Stimulated activated CD8-positive, alpha-beta memory T cell treated with anti-CD3 and anti-CD28 coated beads, Interleukin-4, amount 100 ng/mL, for 1 hour (primary cell): ENCODE measurements at places on chromosomes 13 and 19.

- DNase-seq, result peak; percentile 80
Observed at GRCh38 chr19:18007917-18008673, at the start of gene ARRDC2. ARRDC2 (plus strand) TSS chr19:18008170; CDS start chr19:18008311, 141 bp downstream.

DNA sequence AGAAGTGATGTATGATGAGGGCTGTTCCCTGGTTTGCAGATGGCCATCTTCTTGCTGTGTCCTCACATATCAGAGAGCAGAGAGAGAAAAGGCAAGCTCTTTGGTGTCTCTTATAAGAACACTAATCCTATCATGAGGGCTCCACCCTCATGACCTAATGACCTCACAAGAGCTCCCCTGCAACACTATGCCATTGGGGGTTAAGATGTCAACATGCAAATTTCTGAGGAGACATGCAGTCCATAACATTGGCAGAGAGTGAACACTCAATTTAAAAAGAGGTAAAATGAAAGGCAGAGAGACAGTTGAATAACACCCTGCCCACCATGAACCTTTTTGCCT lies 10.9 kb downstream of the FAM187B start:
- no peak for DNase-seq

- DNase-seq, result no peak
Observed at GRCh38 chr13:92901739-92902138, 324.9 kb upstream of the GPC6 start.

- no peak for DNase-seq
Observed at GRCh38 chr13:112670864-112671263, 19.0 kb upstream of the ATP11A start.

GRCh38 chr19:8305798-8306197 lies 2.4 kb downstream of the CD320 start:
- no peak for DNase-seq

DNA sequence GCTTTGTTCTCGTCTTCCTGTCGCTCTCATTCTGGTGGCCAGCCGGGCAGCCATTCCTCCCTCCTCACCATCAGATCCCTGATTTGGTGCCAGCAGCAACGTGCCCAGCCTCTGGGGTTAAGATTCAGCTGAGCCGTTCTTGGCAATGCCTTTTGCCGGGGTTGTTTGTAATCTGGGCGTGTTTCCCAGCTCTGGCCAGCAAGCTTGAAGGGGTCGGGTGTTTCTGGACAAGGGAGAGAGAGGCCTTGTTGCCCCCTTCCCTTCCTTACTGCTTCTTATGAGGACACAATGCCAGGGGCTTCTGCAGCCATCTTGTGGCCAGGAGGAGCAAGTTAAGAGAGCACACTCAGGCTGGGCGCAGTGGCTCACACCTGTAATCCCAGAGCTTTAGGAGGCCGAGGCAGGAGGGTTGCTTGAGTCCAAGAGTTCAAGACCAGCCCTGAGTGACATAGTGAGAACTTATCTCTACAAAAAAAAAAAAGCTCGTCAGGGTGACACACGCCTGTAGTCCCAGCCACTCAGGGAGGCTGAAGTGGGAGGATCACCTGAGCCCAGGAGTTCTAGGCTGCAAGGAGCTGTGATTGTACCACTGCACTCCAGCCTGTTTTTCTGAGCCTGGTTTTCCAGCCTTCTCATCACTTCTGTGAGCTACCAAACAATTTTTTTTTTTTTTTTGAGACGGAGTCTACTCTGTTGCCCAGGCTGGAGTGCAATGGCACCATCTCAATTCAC lies 10.7 kb upstream of the CRTC1 start:
- no peak for DNase-seq
